ENCODE measurements at places on chromosomes 11 and 22.

DNA sequence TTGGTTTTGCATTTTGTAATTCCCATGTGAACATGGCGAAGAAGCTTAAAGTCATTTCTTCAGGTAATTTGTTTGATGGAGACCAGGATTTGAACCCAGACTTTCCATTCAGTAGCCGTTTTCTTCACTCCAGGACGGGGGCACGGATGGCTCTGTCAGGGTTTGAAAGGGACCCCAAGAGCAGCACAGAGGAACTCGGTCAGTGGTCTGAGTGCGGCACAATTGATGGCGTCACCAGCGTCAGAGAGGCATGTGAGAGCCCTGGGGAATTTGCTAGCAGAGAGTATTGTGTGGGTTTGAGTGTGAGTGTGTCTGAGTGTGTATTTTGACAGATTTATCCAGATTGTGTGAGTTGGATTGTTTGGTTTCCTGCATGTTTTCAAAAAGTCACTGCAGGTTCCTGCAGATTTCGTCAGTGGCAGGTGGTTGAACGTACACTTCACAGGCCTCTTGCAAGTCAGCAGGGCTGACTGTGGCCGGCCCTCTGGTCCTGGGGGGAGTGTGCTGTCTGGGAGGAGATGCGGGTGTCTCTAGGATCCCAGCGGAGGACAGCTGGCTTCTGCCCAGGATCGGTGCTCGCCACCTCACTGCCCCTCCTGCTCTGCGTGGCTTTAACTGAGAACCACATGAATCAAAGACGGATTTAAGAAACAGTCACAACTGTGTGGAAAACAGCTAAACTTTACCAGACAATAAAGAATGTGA lies 199.3 kb downstream of the TBC1D22A start:
- DNase-seq, result no peak

DNA sequence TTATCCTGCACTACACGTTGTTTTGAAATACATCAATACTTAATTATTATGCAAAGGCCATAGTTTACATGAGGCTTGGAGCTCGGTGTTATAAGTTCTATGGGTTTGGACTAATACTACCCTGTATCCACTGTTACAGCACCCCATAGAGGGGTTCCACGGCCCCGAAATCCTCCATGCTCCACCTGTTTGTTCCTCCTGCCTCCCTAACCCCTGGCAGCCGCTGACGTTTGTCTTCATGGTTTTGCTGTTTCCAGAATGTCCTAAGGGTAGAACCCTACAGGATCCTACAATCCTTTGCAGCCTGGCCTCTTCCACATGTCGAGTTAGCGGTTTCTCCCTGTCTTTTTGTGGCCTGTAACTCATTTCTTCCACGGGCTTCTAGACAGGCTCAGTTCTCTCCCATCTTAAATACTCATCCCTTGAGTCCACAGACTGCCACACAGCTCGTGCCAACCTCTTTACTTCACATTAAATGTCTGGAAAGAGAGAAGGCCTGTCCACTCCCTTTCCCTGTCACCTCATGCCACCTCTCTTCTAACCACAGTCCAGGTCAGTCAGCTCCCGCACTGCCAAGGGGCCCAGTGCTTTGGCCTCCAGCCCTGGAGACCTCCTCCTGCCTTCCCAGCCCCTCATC lies 42.4 kb upstream of the TH start:
- no peak for DNase-seq

DNA sequence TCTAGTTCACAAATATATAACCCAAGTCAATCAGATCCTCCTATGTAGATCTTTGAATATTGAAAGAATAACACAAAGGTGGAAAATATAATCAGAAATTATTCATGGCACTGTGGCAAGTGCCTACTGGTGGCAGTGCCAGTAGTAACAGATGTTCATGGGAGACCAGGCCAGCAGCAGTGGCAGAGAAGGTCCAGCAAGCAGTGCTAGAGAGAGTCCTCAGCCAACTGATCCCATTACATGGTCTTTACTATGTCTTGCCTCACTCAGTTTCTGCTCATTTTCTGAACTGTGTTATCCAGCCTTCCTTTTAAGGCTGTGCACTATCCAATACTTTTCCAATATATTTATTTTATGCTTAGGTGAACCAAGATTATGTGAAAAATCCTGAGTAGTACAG lies 124.9 kb downstream of the MRTFA start:
- no peak for DNase-seq

DNA sequence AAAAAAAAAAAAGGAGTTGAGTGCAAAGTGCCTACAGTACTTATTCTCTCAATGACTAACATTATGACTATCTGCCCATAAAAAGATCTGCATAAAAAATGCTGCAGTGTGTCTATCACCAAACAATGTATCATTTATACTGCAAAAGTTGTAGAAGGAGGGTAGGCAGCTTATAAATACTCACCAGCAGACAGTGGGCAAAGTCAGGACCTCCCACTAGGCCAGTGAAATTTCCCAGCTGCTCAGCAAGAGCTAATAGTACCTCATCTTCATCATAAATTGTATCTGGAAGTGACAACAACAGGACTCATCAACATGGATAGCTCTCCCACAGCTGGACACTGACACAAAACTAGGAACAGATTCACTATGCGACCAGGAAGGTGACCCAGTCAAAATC lies 1.6 kb downstream of the PPP2R1B start:
- no peak for DNase-seq

Measured in activated CD8-positive, alpha-beta memory T cell treated with anti-CD3 and anti-CD28 coated beads, Interleukin-2, amount 50 U/mL, for 48 hours (primary cell).